Cardiac muscle cell (in vitro differentiated cells and primary cell): ENCODE measurements at places on chromosomes 4 and X. TPM values are rescaled to one million over a fixed set of nuclear protein-coding genes. Genes with fewer than 3 reads are reported as not detected.

Gene ATP7A
- 6.7 and 8.4 TPM in 2 replicates for total RNA-seq

GRCh38 chr4:156751486-156751885, 220.1 kb downstream of the PDGFC start:
- no peak for DNase-seq

GRCh38 chr4:173318648-173319211, 15.4 kb downstream of the HMGB2 start:
- peak; percentile 72 for DNase-seq

Gene TRIM75
- total RNA-seq = not detected in 2 replicates

- DNase-seq = no peak
Observed at GRCh38 chrX:9318766-9319165, 146.1 kb upstream of the TBL1X start.

Gene FOXR2
- not detected in 2 replicates for total RNA-seq

DNA sequence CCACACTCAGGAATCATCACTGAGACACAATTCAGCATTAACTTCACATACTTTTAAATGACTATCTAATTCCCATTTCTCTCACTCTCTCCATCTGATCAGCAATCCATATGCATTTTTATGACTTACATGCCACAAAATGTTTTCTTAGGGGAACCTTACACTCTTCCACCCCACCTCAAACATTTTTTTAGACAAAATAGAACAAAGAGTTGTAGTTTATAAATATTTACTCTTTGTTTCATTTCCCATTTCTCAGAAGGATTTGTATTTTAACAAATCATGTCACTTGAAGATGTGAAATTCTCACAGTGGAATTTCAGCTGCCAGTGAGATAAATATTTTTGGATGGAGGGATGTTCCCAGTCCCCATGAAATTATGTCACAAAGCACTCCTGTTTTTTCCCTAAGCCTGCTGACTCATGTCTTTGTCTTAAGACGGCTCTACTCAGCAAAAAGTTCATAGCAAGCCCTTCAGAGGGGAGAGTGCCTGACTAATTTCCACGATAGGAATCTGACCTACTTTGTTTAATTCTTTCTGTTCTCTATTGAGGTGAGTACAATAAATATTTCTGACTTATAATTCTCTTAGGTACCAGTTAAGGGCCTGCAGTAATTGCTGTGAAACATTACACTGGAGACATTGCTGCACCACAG, 257.7 kb downstream of the THOC2 start:
- no peak for DNase-seq

GRCh38 chr4:3634894-3635820, 102.9 kb upstream of the LRPAP1 start:
- DNase-seq = no peak

Gene PCDH10
- 1.1 and 3.0 TPM in 2 replicates for total RNA-seq

DNA sequence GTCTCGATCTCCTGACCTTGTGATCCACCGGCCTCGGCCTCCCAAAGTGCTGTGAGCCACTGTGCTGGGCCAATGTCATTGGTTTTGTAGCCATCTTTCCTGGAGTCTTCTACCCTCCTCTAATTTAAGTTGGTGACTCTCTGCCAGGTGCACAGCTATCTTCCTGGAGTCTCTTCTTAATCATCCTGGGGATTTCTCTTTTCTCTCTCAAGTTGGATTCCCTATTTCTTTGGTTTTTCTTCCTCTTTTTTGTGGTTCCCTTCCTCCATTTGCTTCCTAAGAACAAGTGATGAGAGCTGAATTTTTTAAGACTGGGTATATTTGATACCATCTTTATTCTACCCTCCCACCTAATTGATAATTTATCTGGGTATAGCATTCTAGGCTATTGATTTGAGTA, 113.8 kb downstream of the SYNPO2 start:
- no peak for DNase-seq

GRCh38 chr4:146930673-146931072, 15.0 kb downstream of the TTC29 start:
- DNase-seq = no peak

DNA sequence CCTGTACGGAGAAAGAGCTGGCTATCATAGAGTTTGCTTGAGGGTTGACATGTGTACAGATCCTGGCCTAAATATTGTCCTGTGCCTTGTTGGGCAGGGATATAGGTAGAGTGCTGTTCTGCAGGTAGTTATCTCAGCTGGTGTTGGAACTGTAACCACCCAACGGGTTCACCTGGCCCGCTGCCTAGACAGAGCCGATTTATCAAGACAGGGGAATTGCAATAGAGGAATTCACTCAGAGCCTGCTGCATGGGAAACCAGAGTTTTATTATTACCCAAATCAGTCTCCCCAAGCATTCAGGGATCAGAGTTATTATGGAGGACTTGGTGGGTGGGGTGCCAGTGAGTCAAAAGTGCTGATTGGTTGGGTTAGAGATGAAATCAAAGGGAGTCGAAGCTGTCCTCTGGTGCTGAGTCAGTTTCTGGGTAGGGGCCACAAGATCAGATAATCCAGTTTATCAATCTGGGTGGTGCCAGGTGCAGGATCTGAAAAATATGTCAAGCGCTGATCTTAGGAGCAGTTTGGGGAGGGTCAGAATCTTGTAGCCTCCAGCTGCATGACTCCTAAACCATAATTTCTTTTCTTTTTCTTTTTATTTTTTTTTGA, 42.5 kb upstream of the XIAP start:
- DNase-seq = no peak

GRCh38 chr4:647481-647880, 22.1 kb downstream of the PDE6B start:
- DNase-seq = no peak

DNA sequence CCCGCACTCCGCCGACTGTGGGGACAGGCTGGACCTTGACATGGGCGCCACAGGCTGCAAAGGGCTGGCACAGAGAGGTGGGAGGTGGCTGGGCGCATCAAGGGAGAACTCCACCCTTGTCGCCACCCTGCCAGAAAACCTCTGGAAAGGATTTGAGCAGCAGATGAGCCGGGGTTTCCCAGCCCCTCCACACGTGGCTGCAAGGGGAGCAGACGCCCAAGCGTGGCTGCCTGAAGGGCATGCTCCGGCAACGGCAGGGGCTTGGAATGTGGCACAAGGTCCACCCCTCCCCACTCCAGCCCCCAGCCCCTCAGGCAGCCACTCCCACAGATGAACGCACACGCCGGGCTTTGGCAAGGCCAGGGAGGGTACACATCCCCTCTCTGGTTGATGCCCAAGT, 4.6 kb downstream of the BGN start:
- DNase-seq = no peak

DNA sequence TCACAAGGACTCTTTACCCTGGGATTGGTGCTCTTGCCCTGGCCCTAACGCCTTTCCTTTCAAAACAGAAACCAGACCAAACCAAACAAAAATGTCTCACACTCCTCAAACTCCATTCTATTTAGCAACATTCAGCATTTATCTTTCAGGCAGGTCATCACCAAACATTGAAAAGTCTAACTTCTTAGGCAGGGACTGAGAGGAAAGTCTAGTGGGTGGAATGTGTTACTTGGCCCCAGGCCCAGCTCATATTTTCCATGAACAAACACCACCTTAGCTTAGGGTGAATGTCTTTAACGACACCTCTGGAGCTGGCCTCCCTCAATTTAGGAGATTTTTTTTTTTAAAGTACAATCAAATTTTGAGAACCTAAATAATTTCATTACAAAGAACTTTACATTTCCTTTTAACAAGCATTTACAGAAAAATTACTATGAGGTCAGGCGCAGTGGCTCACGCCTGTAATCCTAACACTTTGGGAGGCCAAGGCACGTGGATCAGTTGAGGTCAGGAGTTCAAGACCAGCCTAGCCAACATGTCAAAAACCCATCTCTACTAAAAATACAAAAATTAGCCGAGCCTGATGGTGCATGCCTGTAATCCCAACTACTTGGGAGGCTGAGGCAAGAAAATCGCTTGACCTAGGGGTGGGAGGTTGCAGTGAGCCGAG, 10.2 kb upstream of the N4BP2 start:
- peak; percentile 90 for DNase-seq

Gene SERPINA7
- total RNA-seq = not detected in 2 replicates

Gene HS3ST1
- 0.09 and 0.35 TPM in 2 replicates for total RNA-seq

DNA sequence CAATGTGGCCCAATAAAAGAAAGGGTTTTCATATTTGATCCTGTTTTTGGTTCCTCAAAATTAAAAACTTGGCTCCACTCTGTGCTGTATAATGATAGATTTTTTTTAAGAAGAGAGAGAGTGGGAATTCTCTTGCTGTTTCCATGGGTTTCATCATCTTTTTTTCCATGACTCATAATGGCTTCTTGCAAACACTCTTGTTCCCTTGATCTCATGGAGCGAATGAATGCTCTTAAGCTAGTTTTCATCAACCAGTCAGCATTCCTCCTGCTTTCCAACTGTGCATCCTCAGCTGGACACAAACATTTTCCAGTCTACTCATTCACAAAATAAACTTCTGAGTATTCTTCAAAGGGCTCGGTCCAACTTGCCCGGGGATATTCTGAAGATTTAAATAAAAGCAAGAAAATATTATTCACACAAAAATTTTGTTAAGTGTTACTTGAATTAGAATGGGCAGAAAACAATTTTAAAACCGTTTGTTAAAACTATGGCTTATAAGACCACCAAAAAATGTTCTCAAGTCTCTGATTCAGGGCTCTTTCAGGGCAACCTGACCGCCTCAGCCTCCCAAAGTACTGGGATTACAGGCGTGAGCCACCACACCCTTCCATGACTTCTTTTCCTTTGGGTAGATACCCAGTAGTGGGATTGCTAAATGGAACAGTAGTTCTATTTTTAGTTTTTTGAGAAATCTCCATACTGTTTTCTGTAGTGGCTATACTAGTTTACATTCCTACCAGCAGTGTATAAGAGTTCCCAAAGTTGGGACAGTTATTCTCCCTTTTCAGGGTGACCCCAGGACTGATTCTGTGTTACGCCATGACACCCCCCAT, 64.7 kb downstream of the TMEM156 start:
- no peak for DNase-seq

- DNase-seq = no peak
Observed at GRCh38 chrX:1449823-1450149, 2.9 kb downstream of the ASMTL start.

DNA sequence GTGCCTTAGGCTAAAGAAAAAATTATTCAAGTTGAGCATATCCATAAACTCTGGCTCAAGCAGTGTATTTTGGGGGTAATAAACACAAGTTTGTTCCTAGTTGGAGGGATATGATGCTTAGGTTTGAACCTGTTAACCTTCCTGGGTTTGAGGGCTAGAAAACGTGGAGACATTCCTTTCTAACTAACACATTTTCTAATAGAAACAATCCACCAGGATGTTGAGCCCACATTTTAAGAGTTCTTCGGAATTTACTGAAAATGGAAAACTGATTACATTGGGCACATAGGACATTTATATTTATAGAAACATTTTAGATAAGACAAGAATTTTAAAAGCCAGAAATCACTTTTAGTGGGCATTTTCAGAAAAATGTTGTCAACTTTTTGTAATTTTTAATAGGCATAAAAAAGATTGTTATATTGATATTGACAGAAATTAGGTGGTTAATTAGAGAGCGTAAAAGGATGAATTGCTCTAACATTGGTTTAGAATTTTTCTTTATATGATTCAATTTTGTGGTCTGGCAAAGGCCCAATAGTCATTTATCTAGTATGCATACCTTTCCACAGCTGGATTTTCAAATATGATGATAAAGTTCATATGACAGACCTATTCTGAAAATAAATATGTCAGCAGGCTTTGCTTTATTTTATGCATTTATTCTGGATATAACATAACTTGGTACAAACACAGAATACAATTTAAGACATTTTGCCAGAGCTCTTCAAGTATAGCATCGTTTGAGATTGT, 49.2 kb downstream of the CEP44 start:
- peak; percentile 53 for DNase-seq

GRCh38 chr4:101218346-101218745, 129.0 kb downstream of the PPP3CA start:
- no peak for DNase-seq

DNA sequence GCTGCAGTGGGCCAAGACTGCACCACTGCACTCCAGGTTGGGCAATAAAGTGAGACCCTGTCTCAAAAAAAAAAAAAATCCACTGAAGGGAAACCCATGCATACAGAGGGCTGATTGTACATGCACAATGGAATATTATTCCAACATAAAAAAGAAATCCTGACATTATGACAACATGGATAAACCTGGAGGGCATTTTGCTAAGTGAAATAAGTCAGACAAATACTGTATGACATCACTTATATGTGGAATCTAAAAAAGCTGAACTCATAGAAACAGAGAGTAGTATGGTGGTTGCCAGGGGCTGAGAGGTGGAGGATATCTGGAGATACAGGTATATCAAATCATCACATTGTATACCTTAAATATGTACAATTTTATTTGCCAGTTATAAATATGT, 102.2 kb downstream of the PPEF1 start:
- no peak for DNase-seq

DNA sequence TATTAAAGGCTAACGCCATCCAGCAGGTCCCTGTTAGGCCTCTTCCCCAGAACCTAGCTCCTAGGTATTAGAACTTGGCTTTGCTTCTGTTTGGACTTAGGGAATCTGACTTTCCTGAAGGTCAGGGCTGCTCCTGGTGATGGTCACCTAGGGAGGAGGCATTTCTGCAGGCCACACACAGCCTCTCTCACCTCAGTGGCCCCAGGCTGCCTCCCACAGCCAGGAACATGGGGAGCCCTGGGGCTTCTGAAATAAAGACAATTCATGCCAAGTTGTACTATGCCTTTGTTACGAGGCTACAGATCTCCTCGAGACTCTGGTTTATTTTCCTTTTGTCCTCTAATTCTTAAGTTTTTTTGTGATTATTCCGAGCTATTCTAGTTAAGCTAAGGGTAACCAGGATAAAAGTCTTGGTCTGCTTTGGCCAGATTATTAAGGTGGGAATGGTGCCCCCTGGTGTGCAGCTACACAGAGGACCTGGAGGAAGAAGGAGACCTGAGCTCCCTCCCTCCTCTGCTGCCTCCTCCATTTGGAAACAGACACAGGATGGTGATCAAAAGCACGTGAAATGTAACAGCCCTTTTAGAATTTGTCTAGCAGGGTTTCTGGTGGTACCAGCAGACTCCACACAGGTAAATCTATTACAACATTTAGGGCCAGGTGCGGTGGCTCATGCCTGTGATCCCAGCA, 131.0 kb downstream of the DCLK2 start:
- peak; percentile 74 for DNase-seq

GRCh38 chr4:162661913-162662312, 498.1 kb upstream of the FSTL5 start:
- DNase-seq = no peak

GRCh38 chr4:175651756-175652310, 160.2 kb downstream of the GPM6A start:
- no peak for DNase-seq

Gene CSN1S1
- not detected in 2 replicates for total RNA-seq

Gene TAF7L
- total RNA-seq = not detected in 2 replicates

DNA sequence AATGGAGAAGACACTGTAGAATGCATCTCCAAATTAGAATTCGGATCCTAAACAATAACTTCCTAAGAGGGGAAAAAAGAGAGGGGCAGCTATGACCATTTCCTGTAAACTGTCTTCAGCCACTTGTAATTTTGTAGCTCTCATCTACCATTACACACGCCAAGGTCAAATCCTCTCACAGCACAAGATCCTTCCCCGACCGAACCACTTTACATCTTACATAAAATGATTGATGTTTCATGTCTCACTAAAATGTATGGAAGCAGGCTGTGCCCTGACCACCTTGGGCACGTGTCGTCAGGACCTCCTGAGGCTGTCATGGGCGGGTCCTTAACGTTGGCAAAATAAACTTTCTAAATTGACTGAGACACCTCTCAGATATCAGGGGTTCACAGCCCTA, 24.1 kb upstream of the PBDC1 start:
- DNase-seq = peak; percentile 39

Gene NXF2
- total RNA-seq = not detected in 2 replicates
